ENCODE measurements at places on chromosomes 11 and 22. TPM values are rescaled to one million over a fixed set of nuclear protein-coding genes. Genes with fewer than 3 reads are reported as not detected.
A peak's percentile ranks its signal among the peaks of the same experiment; 100 is the strongest.

The TSPAN32 gene
- total RNA-seq, result 0.97 TPM

The TP53I11 gene
- 7.7 TPM for total RNA-seq

The OR51B2 gene
- total RNA-seq, result not detected

The RASSF10 gene
- 0.91 TPM for total RNA-seq

The OR5P2 gene
- not detected for total RNA-seq

The RIBC2 gene
- 11.5 TPM for total RNA-seq

The NCF4 gene
- total RNA-seq, result not detected

The OR4A16 gene
- not detected for total RNA-seq

The PATE1 gene
- not detected for total RNA-seq

The KRTAP5-3 gene
- not detected for total RNA-seq

The TECTA gene
- total RNA-seq, result 0.41 TPM

DNA sequence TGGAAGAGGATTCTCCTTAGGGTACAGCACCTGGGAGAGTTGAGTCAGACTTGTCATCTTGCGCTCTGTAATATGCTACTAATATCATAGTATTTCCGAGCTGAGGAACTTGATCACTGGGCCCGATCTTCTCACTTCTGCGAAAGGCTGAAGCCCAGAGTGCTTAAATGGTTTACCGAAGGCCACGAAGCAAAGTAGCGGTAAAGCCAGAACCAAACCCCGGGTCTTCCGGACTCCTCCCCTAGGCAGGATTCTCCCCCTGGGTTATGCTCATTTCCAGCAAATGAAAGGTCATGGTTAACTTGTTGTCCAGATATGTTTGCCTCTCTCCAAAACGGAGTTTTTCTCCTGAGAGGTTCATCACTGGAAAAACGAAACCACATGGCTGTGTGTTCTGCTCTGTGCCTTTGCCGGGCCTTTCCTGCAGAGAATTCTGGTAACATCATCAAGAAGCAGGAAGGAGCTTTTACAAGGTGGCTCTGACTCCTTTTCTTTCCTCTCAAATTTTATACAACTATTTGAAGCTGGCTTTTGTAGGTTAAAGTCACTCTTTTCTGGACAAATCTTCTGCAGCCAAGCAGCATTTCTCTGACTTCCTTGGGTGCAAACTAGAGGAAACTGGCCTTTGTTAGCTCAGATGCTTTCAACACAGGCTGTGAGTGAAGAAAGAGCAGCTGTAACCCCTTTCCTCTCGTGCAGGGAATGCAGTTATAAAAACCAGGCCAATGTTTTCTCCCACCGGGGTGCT is 35.5 kb downstream of the UBASH3B start:
- no peak for DNase-seq

- no peak for DNase-seq
These were observed 1075.0 kb downstream of the BRD1 start for GRCh38 chr22:48752451-48753380.

GRCh38 chr11:76166314-76166713 is 40.0 kb downstream of the WNT11 start:
- DNase-seq, result no peak

DNA sequence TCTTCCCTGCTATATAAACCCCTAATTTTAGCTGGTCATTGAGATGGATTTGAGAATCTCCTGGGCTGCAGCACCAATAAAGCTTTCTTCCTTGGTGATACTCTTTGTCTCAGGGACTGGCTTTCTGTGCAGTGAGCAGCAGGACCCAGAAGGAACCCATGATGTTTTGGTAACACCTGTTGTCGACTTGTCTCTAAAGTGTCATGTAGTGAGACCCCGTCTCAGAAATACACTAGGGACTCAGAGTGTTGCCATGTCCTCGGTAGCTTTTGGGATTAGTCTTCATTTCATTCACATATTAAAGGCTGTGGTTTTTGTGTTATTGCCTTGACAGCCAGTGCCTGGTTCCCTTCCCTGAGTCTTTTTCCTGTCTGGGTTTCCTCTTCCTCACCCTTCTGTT is 1078.7 kb downstream of the TBC1D22A start:
- DNase-seq, result no peak

DNA sequence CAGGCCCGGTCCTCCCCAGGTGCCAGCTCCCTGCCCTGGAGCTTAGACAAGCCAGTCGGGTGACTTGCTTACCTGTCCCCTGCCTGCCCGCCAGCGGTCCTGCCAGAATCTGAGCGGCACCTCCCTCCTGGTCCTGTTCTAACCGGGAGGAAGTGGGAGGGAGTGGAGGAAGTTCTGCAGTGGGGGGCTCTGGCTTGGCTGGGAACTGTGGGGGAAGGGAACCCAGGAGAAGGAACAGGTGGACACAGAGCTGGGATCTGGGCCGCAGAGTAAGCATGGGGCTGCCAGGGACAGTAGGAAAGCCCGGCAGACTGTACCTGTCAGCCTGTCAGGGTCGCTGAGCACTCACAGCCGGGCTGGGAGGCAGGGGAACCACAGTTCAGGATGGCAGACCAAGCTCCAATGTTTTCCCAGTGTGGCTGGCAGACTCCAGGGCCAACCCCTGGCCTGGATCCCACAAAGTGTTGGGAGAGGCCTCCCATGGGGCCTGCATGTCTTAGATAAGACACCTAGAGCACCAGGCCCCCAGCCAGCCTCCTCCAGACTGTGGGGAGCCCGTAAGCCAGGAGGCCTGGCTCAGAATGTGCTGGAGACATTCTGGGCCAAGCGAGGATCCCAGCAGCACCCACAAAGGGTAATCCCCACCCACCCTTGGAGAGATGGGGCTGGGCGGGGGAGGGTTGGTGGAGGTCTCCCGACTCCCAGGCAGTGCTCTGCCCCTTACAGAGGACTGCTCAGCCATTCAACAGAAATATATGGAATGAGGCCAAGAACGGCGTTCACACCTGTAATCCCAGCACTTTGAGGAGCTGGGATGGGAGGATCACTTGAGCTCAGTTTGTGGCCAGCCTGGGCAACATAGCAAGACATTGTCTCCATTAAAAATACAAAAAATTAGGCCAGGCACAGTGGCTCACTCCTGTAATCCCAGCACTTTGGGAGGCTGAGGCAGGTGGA is 2.3 kb downstream of the CYB5R3 start:
- DNase-seq, result no peak

DNA sequence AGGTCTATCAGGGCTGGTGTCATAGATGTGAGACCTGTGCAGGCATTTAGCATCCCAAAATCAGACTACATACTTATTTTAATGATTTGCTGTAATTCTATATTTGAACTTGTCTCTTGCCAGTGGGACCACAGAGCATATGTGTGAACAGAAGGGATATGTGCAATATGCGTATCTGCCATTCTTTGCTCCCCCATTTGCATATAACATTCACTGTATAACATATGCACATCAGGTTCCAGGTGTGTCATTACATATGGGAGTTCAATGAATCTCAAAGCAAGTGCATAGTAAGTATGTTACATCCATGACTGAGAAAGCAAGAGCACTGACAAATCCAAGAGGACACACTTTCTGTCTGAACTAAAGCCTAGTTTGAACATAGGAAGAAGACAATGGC is 1115.1 kb upstream of the CNTN5 start:
- DNase-seq, result no peak

- DNase-seq, result no peak
These were observed 478 bp upstream of the CD248 start for GRCh38 chr11:66317322-66317722.

DNA sequence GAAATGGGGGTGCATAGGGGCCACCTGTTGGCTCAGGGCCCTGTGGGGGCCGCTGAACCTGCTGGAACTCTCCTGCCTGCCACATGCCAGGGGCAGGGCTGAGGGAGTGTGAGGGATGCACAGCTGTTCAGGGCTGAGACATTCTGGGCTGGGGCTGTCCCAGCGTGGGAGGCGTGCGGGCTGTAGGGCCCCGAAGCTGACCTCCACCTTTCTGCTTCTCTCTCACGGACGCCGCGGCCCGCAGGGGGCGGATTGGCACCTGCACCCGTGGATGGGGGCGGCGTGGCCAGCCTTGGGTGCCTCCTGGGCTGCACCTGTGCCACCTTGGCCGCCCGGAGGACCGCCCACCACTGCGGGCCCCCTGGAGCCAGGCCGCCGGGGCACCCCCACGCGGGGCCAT is 4.1 kb downstream of the CCDC188 start:
- DNase-seq, result no peak

DNA sequence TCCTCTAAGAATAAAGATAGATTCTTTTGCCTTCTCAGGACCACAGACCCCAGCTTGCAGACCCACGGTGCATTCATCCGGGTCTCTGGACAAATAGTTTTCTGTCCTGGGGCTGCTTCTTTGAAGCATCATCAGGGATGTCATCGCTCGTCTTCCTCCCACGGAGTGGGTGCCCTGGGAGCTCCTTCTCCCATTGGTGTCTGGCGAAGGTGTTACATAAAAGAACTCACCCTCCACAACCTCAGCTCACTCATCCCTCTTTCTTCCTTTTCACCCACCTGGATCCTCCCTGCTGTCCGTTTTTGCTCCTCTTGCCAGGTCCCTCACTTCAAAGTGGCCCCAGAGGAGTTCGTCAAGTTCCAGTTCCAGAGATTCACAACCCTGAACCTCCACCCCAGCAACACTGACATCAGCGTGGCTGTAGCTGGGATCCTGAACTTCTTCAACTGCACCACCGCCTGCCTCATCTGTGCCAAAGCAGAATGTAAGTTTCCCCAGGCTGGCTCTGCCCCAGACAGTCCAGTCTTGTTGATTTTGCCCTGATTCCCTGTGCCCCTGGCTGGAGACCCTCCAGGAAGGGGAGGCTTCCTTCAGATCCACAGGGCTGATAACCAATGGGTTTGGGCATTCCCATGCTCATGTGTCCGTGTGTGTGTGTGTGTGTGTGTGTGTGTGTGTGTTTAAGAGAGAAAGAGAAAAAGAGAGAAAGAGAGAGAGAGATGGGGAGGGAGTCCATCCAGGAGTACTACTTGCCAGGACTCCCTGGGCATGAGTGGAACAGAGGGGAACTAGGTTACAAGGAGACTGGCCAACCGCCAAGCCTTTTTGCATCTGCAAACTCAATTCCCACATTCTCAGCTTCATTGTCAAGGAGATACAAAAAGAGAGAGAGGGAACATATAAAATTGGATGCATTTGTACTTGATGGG is 204.2 kb upstream of the TBCEL start:
- no peak for DNase-seq

GRCh38 chr11:13947379-13947778 is 15.1 kb upstream of the SPON1 start:
- no peak for DNase-seq

- DNase-seq, result peak; percentile 17
These were observed 6.5 kb downstream of the GAL start for GRCh38 chr11:68690671-68691401.

- DNase-seq, result peak; percentile 86
These were observed 31.4 kb downstream of the CREB3L1 start for GRCh38 chr11:46308631-46309419.

- DNase-seq, result no peak
These were observed 88.9 kb downstream of the RAB38 start for GRCh38 chr11:88086297-88086696.

- no peak for DNase-seq
These were observed 27.9 kb downstream of the YPEL1 start for GRCh38 chr22:21707677-21708076.

DNA sequence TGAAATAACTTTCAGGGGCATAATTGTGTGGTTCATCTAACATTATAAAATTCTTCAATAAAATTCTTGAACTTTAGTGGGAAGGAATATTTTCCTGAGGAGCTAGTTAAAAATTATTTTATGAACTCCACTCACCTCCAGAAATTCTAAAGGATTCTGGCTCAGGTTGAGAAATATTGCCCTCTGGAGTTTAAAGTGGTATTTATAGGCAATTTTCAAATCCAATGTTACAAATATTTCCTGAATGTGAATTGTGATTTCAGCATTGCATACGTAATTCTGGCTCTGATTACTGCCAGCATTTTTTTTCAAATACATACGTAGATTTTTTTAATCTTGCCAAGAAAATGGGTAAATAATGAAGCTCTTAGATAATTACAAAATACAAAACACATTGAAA is 598.2 kb upstream of the ANO3 start:
- no peak for DNase-seq
